ENCODE measurements at places on chromosomes 12 and 14. TPM values are rescaled to one million over a fixed set of nuclear protein-coding genes. Genes with fewer than 3 reads are reported as not detected.

- DNase-seq = no peak
Measured at GRCh38 chr14:54848910-54849309, 53.7 kb downstream of the GCH1 start.

- DNase-seq = no peak
Measured at GRCh38 chr12:131275824-131276223, 322.1 kb downstream of the ADGRD1 start.

DNA sequence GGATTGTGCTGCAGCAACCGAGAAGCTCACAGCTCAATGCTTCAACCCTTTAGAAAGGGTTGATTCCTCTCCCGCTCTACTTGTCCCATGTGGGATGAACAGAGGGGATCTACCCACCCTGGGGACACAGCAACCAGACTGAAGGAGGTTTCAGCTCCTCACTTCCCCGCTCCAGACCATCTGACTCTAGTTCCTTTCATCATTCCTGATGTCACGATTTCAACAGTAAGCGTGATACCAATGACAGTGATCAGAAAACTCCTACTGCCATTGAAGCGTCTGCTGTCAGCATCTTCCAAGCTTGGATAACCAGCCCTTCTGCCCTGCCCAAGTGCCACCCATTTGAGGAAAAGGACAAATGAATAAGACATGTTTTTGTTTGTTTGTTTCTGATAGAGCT is 14.3 kb downstream of the SERPINA1 start:
- DNase-seq = no peak

GRCh38 chr12:25730489-25731349 is 177.6 kb upstream of the LMNTD1 start:
- DNase-seq = no peak

DNA sequence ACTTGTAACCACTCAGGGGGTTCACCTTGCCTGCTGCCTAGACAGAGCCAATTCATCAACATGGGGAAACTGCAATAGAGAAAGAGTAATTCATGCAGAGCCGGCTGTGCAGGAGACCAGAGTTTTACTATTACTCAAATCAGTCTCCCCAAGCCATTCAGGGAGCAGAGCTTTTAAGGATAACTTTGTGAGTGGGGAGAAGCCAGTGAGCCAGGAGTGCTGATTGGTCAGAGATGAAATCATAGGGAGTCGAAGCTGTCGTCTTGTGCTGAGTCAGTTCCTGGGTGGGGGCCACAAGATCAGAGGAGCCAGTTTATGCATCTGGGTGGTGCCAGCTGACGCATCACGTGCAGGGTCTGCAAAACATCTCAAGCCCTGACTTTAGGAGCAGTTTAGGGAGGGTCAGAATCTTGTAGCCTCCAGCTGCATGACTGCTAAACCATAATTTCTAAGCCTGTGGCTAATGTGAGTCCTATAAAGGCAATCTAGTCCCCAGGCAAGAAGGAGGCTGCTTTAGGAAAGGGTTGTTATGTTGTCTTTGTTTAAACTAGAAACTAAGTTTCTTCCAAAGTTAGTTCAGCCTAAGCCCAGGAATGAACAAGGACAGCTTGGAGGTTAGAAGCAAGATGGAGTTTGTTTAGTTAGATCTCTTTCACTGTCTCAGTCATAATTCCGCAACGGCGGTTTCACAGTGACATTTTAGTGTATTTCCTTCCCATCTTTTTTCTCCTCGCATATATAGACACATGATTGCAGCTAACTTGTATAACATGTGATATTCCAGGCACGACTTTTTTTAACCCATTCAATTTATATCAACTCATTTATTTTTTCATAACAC is 68.9 kb upstream of the NCOR2 start:
- DNase-seq = peak; percentile 48

DNA sequence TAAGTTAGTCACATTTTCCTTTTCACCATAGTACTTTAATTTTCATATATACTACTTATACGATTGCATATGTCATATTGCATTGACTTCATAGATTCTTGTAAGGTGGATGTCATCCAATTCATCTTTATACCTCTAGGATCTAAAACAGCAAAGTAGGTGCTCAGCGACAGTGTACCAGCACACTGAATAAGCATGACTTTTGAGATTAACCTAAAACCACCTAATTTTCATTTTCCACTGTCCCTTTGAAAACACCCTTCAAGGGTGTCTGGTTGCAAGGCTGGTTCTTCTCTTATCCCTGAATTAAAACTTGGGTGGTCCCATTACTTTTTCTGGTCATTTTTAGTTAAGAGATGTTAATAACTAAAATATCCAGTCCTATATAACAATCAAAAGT is 4.4 kb downstream of the GPR19 start:
- DNase-seq = no peak

DNA sequence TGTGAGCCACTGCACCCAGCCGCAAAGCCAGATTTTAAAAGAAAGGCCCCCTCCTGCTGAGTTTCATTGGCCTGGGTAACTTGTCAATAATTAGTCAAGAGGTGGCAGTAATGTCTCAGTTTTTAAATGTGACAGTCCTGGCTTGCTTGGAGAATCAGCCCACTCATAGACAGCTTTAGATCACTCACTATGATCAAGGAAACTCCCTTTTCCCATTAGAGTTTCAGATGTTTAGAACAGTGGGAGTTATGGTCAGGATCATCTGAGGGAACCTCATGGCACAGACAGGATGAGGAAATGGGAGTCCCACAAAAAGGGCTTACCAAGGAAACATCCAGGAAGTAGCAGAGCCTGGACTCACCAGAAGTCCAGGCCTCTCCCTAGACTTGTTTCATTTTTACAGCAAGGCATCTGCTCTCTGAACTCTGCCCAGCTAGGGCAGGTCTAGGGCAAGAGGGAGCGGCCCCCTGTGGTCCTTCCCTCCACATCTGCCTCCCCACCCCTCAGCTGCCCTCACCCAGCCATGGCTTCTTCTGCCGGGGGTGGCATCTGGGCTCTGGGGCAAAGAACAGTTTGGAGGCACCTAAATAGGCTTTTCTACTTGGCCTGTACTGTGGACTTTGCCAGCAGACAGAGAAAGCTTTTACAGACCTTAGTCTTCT is 11.2 kb downstream of the BCL2L14 start:
- DNase-seq = peak; percentile 59

DNA sequence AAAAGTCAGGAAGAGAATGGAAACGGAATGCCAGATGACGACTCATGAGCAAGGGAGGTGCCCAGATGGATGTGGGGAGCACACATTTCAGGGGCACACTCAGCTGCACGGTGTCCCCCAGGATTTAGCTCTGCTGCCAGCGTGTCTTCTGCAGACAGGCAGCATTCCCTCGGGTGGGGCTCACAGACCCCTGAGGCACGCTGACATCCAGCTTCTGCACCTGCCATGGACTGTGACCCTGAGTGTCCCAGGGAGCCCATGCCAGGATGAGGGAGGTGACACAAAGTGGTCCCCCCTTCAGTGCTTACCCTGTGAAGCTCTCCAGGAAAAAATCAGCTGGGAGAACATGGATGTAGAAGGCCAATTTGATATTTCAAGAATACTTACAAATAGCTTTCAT is 84.2 kb downstream of the PIWIL1 start:
- no peak for DNase-seq

GRCh38 chr14:103329401-103330347 is 4.4 kb upstream of the EIF5 start:
- peak; percentile 79 for DNase-seq

- no peak for DNase-seq
Measured at GRCh38 chr14:80078501-80078900, 132.8 kb downstream of the DIO2 start.

DNA sequence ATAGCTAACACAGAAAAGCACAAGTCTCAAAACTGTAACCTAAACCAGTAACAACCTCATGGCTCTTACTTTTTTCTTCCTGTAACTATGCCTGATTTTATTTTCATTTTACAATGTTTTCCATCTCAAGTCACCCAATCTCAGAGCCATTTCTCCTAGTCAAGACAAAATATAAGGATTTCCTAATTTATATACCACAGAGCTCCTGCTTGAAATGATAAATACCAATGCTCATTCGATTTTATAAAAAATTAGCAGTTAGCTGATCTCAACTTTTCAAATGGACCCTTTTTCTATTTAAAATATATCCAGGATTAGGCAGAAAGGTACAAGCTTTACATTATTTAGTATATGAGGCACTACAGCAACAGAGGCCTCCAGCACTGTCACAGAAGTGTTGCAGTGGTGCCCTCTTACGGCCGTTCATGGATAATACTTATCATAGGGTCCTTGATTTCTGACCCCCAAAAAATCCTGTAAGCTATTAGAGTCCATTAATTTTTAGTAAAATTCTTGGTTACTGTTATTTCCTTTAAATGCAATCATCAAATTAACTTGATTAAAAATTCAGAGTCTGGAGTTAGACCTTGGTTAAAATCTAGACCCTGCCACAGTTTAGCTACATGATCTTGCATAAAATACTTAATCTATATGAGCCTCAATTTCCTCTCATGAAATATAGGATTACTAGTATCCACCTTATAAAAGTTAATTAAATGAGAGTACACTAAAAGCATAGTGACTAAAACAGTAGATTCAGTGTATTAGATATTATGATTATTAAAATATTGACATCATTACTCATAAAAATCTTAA is 68.3 kb downstream of the SEC23A start:
- peak; percentile 61 for DNase-seq

- DNase-seq = no peak
Measured at GRCh38 chr12:50803230-50803875, 39.4 kb upstream of the TMPRSS12 start.

DNA sequence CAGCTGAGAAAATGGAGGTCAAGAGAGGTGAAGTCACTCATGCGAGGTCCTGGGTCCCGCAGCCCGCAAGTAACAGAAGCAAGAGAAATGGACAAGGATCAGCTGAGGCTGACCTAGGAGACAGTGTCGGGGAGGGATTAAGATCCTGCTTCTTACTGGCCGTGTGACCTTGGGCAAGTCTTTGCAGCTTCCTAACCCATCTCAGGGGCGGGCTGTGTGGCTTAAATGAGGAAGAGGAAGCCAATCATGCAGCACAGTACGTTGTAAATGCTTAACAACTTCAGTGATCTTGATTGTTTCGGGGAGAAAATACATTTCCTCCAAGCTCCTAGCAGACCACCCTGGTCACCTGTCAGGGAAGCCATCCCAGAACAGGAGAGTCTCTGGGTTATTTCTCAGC is 7.1 kb upstream of the PGF start:
- DNase-seq = no peak

DNA sequence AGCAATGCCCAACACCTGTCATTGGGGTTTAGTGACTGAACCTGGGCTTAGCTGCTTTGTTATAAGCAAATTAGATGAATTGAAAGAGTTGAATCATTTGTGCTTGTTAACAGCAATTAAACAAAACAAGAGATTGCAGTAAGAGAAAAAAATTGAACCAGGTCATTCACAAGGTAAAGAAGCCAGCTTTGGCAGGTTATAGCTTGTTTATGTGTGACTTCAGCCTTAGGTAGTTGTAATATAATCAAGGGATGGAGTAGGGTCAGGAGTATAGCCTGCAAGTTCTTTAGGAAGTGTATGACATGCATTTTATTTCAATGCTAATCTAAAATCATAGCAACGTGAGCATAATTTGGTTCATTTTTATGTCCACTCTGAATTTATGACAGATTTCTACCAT is 63.4 kb upstream of the PLEKHG3 start:
- DNase-seq = no peak

- peak; percentile 39 for DNase-seq
Measured at GRCh38 chr14:70808416-70809224, 693 bp downstream of the MAP3K9 start.

DNA sequence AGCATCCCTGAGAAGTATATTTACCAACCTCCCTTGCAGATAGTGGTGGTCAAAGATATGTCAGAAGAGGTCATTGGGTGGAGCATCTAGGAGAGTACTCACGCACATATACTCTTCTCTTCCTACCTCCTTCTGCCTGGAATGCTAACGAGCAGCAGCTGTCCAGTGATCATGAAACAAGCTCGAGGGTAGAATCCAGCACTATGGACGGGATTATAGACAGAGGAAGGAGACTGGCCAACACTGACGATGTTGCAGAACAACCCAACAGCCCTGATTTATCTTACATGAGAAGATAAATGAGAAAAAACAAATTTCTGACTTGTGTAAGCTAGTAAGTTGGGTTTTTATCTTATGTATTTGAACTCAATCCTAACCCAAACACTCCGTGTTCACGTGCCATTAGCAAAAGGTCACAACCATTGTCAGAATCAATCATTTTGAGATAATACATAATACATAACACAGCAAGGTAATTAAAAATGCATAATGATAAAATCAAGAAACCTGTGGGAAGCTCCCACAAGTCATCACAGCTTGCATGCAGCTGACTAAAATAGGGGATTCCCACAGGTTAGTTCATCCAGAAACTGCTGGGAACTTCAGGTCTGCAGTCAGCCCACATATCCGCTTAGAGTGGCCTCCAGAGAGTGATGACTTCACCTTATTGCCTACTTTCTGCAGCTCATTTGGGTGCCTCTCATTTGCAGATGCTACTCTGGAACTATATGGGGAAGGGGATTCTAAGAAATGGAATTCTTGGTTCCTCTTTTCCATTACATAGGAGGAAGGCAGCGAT is 36.3 kb upstream of the STK38L start:
- DNase-seq = peak; percentile 60

DNA sequence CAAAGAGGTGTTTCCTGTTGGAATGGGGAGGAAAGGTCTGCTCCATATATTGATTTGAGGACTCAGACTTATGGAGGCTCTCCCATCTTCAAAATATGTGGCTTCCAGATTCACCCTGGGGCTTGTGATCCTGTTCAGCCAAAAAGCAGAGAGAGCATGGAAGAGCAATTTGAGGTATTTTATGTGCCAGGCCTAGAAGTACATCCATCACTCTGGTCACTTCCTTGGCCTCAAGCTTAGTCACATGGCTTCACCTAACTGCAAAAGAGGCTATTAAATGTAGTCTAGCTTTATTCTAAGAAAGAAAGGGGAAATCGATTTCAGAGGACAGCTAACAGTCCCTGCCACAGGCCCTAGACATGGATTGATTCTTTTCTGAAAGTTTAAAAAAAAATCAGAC is 86.2 kb downstream of the C12orf50 start:
- DNase-seq = no peak

CPM gene
- 73.6 TPM for total RNA-seq

RNU4-1 gene
- total RNA-seq = under 0.01 TPM

ITGA7 gene
- total RNA-seq = 66.9 TPM

TMCC3 gene
- 10.7 TPM for total RNA-seq

LYSET gene
- 0.89 TPM for total RNA-seq

AVPR1A gene
- 2.9 TPM for total RNA-seq

SDR9C7 gene
- not detected for total RNA-seq

PTCSC3 gene
- total RNA-seq = not detected

Measured in stomach (tissue), 19 donors.